Astrocyte (in vitro differentiated cells and primary cell): ENCODE measurements at places on chromosomes 16 and 17.

- no peak for DNase-seq
Observed at GRCh38 chr16:69270395-69270794, 40.8 kb upstream of the VPS4A start.

DNA sequence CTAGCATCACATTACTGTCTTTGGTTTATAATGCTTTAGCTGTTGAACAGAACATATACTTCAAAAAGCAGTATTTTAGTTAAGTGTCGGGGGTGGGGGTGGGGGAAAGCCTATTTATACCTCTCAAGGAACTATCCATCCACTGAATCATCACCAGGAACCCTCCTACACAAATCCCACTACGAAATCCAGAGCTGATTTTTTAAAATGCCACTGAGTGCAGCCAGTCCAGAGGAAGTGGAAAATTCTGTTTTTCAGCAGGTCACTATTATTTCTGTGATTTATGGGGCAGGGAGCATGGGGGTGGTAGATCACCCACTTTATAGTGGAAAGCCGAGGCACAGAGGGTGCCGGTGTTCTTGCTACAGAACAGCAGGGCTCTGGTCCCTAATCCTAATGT, 284.1 kb downstream of the SOX9 start:
- peak; percentile 81 for DNase-seq

- no peak for DNase-seq
Observed at GRCh38 chr17:74646231-74646630, 22.7 kb upstream of the CD300E start.

DNA sequence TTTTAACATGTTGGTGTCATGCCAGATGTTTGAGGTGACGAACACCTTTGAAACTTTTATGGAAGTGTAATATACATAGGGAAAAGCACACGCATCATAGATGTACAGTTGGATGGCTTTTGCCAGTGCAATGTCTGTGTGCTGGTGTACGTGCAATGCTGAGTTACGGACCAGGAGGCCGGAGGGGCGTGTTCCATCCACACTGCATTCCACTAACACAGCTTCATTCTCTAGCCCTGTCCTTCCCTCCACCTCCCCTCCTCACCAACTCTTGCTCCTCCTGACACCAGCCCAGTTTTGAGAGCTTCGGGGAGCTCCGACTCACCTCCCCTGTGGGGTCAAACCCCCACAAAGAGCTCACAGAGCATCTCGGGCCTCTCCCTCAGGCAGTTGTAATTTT, 358.8 kb downstream of the C16orf95 start:
- DNase-seq: no peak

- DNase-seq: peak; percentile 85
Observed at GRCh38 chr17:28743243-28744103, at the start of gene TRAF4. TRAF4 (plus strand) TSS chr17:28744011; CDS start chr17:28744113, 102 bp downstream.
